Suppressor macrophage treated with lipopolysaccharide for 1 hour (primary cell): ENCODE measurements at places on chromosomes 2 and 18.
A peak's percentile ranks its signal among the peaks of the same experiment; 100 is the strongest.

- DNase-seq: peak; percentile 91
Measured at GRCh38 chr2:181937473-181937872, 45.9 kb downstream of the ITPRID2 start.

DNA sequence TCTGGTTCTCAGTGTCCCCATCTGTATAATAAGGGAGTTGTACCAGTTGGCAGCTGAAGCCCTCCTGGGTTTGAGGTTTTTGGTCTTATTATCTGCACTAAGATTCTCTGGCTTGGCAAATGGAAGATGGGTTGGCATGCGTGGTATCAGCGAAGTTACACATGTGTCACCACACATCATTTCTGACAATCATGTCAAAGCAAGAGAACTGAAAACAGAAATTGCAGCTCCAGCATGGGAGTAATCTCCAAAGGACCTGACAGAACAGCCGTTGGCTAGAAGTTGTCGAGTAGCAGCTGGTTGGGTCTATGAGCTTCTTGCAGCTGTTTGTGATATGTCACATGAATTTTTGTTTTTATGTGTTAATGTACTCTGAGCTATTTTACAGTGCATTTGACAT lies 317.4 kb downstream of the SLC4A3 start:
- no peak for DNase-seq

DNA sequence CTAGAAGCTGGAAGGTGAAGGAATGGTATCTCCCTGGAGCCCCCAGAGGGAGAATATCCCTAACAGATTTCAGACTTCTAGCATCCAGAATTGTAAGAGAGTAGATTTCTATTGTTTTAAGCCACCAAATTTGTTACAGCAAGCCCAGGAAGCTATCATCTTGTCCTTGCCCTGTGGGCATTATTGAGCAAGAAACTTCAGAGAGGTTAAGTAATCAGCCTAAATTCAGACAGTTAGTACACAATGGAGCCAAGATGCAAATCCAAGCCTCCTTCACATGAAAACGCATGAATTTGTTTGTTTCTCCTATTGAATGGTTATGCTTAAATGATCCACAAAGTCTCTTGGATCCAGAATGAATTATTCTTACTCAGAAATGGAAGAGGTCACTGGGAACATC lies 55.2 kb upstream of the TRIB2 start:
- DNase-seq: no peak

- DNase-seq: no peak
Measured at GRCh38 chr2:64742678-64743077, 89.0 kb upstream of the SERTAD2 start.

DNA sequence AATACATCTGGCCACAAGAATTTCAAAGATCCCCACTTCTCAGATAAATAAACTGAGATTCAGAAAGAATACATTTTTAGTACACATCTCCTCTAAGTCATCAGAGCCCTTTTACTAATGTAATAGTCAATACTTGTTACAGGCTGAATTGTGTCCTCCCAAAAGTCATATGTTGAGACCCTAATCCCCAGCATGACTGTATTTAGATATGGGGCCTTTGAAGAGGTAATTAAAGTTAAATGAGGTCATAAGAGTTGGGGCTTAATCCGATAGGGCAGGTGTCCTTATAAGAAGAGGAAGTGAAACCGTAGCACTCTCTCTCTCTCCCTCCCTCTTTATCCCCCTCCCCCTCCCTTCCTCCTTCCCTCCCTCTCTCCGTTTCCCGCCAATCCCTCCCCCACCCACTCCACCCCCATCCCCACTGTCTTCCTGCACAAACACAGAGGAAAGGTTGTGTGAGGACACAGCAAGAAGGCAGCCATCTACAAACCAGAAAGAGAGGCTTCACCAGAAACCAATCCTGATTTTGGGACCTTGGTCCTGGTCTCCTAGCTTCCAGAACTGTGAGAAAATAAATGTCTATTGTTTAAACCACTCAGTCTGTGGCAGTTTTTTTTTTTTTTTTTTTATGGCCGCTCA lies 66.6 kb upstream of the ZNF397 start:
- DNase-seq: no peak

GRCh38 chr18:25557011-25557410 lies 205.0 kb upstream of the ZNF521 start:
- peak; percentile 84 for DNase-seq

DNA sequence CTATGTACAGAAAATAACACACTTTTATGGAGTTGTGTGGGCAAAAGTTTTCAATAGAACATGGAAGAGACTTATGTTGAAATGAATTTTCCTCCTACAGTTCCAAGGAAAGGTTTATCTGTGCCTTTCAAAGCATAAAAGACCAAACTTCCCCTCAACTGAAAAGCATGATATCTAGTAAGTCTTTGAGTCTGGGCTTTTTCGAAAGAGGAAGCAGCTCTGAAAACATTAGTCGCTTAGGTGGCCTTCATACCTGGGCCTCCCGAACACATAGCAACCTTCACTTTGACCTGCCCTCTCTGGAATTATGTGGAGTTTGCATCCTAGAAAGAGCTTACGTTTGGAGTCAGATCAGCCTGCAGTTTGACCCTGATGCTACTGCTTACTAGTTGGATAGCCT lies 4.8 kb upstream of the CAPN14 start:
- DNase-seq: no peak

- no peak for DNase-seq
Measured at GRCh38 chr2:23209059-23209458, 175.9 kb upstream of the KLHL29 start.

GRCh38 chr2:27211241-27211942 lies 449 bp upstream of the ATRAID start:
- DNase-seq: no peak

DNA sequence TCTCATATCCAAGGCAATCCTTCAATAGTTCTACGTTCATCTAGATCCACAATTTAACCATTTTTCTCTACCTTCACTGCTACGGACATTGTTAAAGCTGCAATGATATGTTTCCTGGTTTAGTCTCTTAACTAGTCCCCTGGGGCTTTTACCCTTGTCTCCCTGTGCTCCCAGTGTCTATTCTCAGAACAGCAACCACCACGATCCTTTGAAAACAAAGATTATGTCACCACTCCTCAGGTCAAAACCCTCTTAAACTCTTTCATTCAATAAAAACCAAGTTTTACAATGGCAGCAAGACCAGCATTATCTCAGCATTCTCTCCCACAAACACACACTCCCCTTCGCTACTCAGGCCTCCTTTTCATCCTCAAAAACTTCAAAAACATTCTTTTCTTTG lies 298.2 kb upstream of the CHST9 start:
- no peak for DNase-seq

DNA sequence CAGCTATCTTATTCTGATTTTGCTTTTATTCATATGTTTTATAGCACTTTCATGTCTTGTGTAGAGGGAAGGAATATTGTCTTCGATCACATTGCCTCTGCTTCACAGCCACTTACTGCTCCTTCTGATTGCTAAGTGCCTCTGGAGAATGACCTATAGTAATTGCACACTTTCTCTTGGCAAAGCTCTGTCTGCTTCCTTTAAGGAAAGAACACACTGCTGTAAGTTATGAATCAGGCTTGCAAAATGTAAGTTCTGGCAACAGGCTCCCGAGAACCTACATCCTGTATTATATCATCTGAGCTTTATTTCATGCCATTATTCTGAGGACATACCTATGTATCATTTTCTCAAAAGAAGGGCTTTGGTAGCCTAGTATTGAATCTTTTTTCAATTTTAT lies 170.7 kb downstream of the ZNF804A start:
- DNase-seq: peak; percentile 19

GRCh38 chr2:232667989-232668583 lies 29.0 kb upstream of the GIGYF2 start:
- no peak for DNase-seq
